ENCODE measurements at places on chromosomes 1 and 21.

- DNase-seq: no peak
These were observed 43.8 kb downstream of the CAPN2 start for GRCh38 chr1:223755992-223756775.

DNA sequence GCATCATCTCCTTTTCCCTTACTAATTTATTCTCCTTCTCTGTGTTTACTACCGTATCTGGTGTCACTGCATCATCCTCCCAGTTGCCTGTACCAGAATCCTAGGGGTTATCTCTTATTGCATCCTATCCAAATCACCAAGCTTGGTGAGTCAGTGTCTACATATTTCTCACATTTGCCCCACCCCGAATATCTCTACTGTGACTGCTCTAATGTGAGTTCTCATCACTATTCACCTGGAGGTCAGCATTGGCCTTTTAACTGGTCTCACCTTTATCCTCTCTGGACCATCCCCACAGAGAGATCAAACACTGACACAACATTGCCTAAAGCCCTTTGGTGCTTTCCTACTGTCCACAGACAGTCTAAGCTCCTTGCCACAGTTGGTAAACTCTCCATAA lies 45.7 kb upstream of the ZNF648 start:
- no peak for DNase-seq

DNA sequence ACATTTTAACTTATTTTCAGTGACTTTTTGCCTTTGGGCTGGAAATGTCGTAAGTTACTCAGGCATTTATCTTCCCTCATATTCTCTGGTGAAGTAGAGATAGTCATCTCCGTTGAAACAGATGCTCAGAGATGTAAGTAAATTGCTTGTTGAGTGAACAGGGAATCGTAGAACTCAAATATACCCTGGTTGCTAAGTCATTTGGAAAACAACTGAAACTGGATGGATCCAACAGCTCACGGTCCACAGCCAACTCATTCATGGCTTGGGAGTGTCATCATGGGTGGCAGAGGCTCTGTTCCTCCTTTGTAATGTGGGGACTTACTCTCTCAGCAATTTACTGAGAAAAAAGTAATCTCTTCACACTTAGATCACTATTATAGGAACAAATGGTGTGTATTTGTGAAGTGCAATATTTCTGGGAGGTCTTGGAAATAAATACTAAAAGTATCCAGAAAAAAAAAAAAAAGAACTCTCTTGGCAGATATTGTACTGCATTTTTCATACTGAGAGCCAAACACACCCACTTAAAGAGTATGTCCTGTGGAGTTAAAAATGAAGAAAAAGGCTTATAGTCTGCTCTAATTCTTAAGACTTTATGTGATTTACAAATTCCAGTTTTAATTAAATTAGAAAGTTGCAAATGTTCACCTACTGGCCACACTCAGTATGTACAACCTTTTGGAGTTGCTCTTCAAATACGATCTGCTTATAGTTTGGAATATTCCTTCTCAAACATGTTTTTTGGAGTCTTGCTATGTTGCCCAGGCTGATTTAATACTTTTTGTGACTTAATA lies 107.4 kb downstream of the LEPR start:
- no peak for DNase-seq

DNA sequence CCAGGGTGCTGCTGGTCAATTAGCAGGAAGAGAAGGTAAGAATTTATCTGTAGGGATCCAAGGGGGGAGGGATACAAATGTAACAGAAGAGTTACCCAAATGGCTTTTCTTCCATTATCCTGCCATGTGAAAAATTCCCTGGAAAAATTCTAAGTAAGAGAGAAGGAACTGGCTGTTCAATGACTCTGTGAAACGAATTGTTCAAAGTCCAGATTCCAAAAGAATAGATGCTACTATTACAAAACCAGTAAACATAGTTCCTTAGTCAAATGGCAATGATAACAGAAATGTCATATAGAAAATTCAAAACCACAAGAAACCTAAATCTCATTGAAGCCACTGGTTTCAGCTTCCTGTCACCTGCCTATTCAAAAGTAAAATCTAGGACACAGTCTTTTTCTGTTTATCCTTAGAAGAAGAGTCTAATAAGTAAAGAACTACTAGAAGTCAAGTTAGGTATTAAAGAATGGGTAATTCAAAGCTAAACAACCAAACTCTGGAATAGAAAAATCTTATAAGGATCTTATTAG lies 102.6 kb downstream of the ZNF644 start:
- DNase-seq: no peak

All from stimulated activated CD8-positive, alpha-beta memory T cell treated with anti-CD3 and anti-CD28 coated beads, Interleukin-7, amount 100 ng/mL, for 1 hour (primary cell).